ENCODE measurements at places on chromosomes 5 and 9.

DNA sequence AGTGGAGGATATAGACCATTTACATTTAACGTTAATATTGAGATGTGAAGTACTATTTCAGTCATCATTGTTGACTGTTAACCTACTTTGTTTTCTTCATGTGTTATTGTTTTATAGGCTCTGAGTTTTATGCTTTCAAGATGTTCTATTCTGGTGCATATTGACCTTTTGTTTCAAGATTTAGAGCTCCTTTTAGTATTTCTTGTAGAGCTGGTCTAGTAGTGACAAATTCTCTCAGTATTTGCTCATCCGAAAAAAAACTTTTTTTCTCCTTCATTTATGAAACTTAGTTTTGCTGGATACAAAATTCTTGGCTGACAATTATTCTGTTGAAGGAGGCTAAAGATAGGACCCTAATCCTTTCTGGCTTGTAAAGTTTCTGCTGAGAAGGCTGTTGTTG, 91.3 kb downstream of the INVS start:
- DNase-seq: no peak

DNA sequence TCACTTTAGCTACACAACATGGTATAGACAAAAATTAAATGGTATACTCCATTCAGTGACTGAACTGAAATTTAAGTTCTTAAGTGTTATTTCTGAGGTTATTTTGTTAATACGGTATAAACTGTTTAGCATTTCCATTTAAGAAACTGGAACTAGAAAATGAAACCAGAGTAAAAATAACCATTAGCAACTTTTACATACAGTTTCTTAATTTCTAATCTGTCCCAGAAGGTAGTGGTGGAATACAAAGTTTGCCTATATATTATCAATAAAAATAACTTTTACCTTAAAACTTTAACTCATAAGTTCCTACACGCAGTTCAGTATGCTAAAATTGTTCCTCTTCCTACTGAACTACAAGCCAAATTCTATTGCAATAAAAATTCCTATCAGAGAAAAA, 10.3 kb downstream of the GOLPH3 start:
- no peak for DNase-seq

GRCh38 chr9:27487927-27488326, 36.2 kb upstream of the IFNK start:
- DNase-seq: no peak

DNA sequence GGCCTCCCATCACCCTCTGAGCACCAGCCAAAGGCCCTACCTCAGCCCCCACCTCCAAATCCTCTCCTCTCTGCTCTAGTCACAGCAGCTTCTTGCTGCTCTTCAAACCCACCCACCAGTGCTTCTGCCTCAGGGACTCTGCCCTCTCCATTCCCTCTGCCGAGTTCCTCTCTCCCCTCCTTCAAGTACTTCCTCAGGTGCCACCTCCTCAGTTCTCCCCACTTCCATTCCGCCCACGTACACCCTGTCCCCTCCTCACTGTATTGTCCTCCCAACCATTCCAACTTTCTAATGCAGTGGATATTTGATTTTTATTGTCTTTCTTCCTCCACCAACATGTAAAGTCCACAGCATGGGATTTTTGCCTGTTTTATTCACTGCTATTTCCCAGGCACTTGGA, 43.2 kb downstream of the C5orf15 start:
- no peak for DNase-seq

GRCh38 chr9:127500399-127500798, 49.1 kb downstream of the LRSAM1 start:
- DNase-seq: no peak

GRCh38 chr5:110354311-110354710, 372.2 kb downstream of the TMEM232 start:
- no peak for DNase-seq

- DNase-seq: no peak
These were observed 4.8 kb downstream of the PSMD5 start for GRCh38 chr9:120837921-120838320.

DNA sequence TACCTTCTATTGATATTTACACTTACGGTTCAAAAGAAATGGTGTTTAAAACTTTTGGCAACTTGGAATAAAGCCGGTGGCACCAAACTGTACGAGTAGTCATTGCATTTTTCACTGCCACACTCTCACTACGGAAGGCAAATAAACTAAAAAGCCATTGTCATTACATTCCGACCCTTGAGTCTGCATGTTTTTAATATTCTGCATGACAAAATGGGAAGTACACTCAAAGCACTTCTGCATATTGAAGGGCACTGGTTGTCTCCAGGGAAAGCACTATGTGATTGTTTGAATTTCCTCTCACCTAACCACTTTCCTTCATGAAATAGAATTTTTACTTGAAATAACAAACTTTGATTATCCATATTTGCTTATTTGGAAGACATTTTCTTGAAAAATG, 426.3 kb downstream of the CETN3 start:
- no peak for DNase-seq

GRCh38 chr5:143263272-143263810, 140.1 kb downstream of the NR3C1 start:
- DNase-seq: no peak

GRCh38 chr5:81572201-81572600, 178.3 kb upstream of the ACOT12 start:
- DNase-seq: no peak

GRCh38 chr5:180333661-180334060, 19.5 kb downstream of the GFPT2 start:
- no peak for DNase-seq

- no peak for DNase-seq
These were observed 475.0 kb downstream of the CTNND2 start for GRCh38 chr5:11429254-11429653.

- no peak for DNase-seq
These were observed 156.3 kb downstream of the PARP8 start for GRCh38 chr5:50822761-50823160.

DNA sequence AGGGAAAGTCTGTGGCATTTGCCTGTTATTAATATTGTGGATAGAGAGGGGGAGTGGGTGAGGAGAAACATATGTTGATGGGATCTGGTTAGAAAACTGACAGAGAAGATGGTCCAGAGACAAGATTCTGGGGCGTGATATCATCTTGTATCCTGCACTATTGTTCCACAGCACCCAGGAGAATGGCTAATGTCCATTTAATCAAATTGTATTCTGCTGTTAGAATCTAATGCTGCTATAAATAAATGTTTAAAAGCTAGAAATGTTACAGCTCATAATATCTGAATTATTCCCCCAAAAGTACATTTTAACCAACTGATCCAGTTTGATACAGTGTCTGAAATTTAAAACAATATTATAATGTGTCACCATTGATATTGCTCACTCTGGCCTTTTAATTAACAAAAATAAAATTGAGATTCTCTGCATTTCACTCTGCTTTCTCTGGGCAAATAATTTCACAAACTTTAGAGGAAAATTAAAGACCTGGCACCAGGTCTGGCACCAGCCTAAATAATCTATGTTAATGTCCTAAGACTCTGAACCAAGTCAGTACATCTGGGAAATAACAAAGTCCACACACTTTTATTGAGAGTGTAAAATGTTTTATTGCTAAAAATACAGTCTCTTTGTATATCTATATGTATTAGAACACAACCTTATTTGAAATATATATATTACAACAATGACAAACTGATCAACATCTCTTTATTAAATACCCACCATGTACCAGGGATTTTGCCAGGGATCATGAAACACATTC, 18.8 kb downstream of the HTR4 start:
- no peak for DNase-seq

GRCh38 chr5:34012791-34013190, 4.9 kb upstream of the AMACR start:
- no peak for DNase-seq

DNA sequence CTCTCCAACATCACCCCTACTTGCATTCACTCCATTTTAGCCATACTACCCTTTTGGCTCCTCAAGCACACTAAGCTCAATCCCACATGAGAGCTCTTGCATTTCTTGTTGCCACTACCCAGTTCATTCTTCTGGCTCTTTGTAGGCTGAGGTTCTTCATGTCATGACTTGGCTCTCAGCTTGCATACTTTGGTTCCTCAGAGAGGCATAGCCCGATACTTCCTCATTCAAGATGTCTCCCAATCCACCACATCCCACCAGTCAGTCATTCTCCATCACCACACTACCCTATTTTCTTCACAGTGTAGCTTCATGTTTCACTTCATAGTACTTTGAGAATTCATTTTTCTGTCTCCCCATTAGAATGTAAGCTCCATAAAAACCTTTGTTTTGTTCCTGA, 116.7 kb downstream of the NR6A1 start:
- DNase-seq: no peak

DNA sequence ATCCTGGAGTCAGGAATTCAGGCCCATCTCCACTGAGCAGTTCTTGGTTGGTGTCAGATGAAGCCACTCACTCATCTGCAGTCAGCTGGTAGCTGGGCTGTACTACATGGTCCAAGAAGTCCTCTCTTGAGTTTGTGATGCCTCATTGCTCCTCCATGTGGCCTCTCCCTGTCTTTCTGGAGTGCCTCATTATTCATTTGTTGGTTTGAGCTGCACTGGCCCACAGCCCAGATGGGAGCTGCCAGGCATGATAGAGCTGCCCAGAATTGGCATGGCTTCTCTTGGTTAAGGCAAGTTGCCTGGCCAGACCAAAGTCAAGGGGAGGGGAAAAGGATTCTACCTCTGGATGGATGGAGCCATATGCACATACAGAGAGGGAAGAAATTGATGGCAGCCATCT, 8.0 kb downstream of the PTCD2 start:
- no peak for DNase-seq

DNA sequence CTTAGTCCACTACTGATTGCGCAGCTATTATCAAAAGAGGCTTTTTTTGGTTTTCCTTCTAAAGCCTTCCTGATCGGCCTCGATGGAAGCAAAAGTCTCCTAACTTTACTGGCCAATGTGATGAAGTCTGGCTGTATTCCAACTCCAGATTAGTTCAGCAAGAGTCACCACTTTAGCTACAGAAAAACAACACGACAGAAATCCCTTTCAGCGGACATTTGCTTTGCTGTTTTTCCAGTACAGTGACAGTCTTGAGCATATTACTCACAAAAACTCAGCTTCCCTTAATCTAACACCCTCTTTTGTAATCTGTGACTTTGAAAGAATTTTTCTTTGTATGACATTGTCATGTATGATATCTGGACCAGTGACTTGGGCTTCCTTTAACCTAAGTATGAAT, 95.7 kb downstream of the HOMER1 start:
- DNase-seq: no peak

- DNase-seq: no peak
These were observed 143.0 kb downstream of the RXRA start for GRCh38 chr9:134469041-134469875.

All from CD4-positive, alpha-beta T cell treated with Interleukin-17A for 4 hours (primary cell).